Smooth muscle cell of the coronary artery (primary cell): ENCODE measurements at places on chromosomes 12 and 14. TPM values are rescaled to one million over a fixed set of nuclear protein-coding genes. Genes with fewer than 3 reads are reported as not detected.

Gene RTN1
- 0.08 and 0.35 TPM in 2 replicates for total RNA-seq

Gene PTCSC3
- total RNA-seq: not detected in 2 replicates

Gene VDR
- 4.2 and 15.8 TPM in 2 replicates for total RNA-seq

Gene CCDC197
- not detected in 2 replicates for total RNA-seq

Gene GZMB
- not detected in 2 replicates for total RNA-seq

Gene TMTC2
- total RNA-seq: 8.0 and 13.4 TPM in 2 replicates

Gene MON2
- 23.6 and 32.2 TPM in 2 replicates for total RNA-seq

Gene OTOGL
- 0.08 and 0.12 TPM in 2 replicates for total RNA-seq

Gene PPM1A
- total RNA-seq: 15.8 and 61.9 TPM in 2 replicates

Gene CIDEB
- total RNA-seq: 0.08 and 3.3 TPM in 2 replicates

Gene CMA1
- not detected in 2 replicates for total RNA-seq

Gene TIMELESS
- total RNA-seq: 3.7 and 5.4 TPM in 2 replicates

Gene IAPP
- not detected in 2 replicates for total RNA-seq

Gene CCDC177
- total RNA-seq: under 0.01 TPM in 1 of 2 replicates, not detected in the other

Gene TAS2R8
- not detected in 2 replicates for total RNA-seq

Gene FBRSL1
- 0.47 and 1.4 TPM in 2 replicates for total RNA-seq

Gene P3H3
- total RNA-seq: 74.8 and 101 TPM in 2 replicates

Gene HOXC9
- total RNA-seq: 0.08 TPM in 1 of 2 replicates, not detected in the other

Gene GPR84
- not detected in 2 replicates for total RNA-seq

Gene LBHD2
- not detected in 2 replicates for total RNA-seq

Gene IL26
- total RNA-seq: 0.35 TPM in 1 of 2 replicates, not detected in the other

Gene SYNE2
- total RNA-seq: 7.7 and 18.3 TPM in 2 replicates

Gene C12orf54
- total RNA-seq: not detected in 2 replicates

Gene TBX3
- 3.0 and 20.8 TPM in 2 replicates for total RNA-seq

Gene KRT74
- total RNA-seq: not detected in 2 replicates

Gene PRB2
- not detected in 2 replicates for total RNA-seq

Gene EIF2S1
- total RNA-seq: 182 and 219 TPM in 2 replicates

Gene SCARB1
- total RNA-seq: 6.0 and 13.2 TPM in 2 replicates

Gene BDKRB2
- total RNA-seq: 0.08 and 61.8 TPM in 2 replicates

Gene GPR162
- total RNA-seq: 1.3 and 4.3 TPM in 2 replicates

Gene AHNAK2
- 27.4 and 174 TPM in 2 replicates for total RNA-seq

Gene TMEM119
- 6.1 and 102 TPM in 2 replicates for total RNA-seq

Gene RACGAP1
- 23.1 and 23.2 TPM in 2 replicates for total RNA-seq

Gene KRT72
- total RNA-seq: not detected in 2 replicates

Gene ANG
- total RNA-seq: 8.0 and 8.1 TPM in 2 replicates

Gene RILPL1
- 10.1 and 16.0 TPM in 2 replicates for total RNA-seq

Gene CISTR
- not detected in 2 replicates for total RNA-seq

Gene KRT77
- total RNA-seq: not detected in 2 replicates

Gene OR6C2
- total RNA-seq: not detected in 2 replicates

Gene KERA
- total RNA-seq: not detected in 2 replicates

Gene CABP1
- total RNA-seq: 0.82 and 0.83 TPM in 2 replicates

Gene HOXC10
- total RNA-seq: not detected in 2 replicates

Gene ADAM21
- total RNA-seq: 0.23 and 0.75 TPM in 2 replicates

Gene PPFIA2
- 0.08 and 2.5 TPM in 2 replicates for total RNA-seq

Gene OR8S1
- not detected in 2 replicates for total RNA-seq

Gene WSB2
- 76.4 and 287 TPM in 2 replicates for total RNA-seq

Gene NABP2
- 24.2 and 33.1 TPM in 2 replicates for total RNA-seq

Gene MSI1
- total RNA-seq: not detected in 2 replicates

Gene GALNT9
- total RNA-seq: not detected in 2 replicates
